ENCODE measurements at places on chromosomes 5 and 9. TPM values are rescaled to one million over a fixed set of nuclear protein-coding genes. Genes with fewer than 3 reads are reported as not detected.

The INSL6 gene
- total RNA-seq: not detected

The FOXD4L4 gene
- total RNA-seq: 0.59 TPM

GRCh38 chr9:600006-600405 lies 241.5 kb upstream of the DMRT1 start:
- H3K4me1 ChIP-seq: no peaks in the 10 kb centered on the region
- no peaks in the 10 kb centered on the region for H3K27me3 ChIP-seq
- no peak for DNase-seq
- H3K4me3 ChIP-seq: no peak overlapping the region
- no peaks in the 10 kb centered on the region for H3K36me3 ChIP-seq

- no peaks in the 10 kb centered on the region for H3K36me3 ChIP-seq
- no peaks in the 10 kb centered on the region for H3K27me3 ChIP-seq
- H3K27ac ChIP-seq: no peak overlapping the region
- no peak overlapping the region for H3K4me3 ChIP-seq
- peaks cover 19% of the 10 kb centered on the region for H3K4me1 ChIP-seq
Observed at GRCh38 chr9:94210616-94211603, 48.2 kb upstream of the ZNF169 start.

The FLT4 gene
- total RNA-seq: 0.08 TPM

The SLIT3 gene
- total RNA-seq: 2.0 TPM

DNA sequence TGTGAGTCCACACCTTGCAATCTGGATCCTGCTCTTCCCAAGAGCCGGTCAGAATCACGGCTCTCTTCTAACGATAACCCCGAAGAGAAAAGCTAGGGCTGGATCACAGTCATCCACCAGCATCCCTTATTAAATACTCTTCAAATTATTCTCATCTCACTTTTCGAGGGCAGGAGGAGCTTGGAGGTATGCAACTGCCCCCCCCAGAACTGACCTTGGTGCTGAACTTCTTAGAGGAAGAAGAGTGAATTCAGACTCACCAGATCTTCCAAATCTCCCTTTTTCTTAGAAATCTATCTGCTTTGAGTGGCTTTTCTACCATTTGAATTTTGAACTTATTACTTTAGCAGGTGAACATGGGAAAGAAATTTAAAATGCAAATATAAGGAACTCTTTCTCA lies 75.7 kb downstream of the MED10 start:
- H3K4me1 ChIP-seq: no peaks in the 10 kb centered on the region
- H3K27me3 ChIP-seq: no peaks in the 10 kb centered on the region
- H3K4me3 ChIP-seq: no peak overlapping the region
- no peaks in the 10 kb centered on the region for H3K36me3 ChIP-seq
- peak; percentile 10 for DNase-seq

DNA sequence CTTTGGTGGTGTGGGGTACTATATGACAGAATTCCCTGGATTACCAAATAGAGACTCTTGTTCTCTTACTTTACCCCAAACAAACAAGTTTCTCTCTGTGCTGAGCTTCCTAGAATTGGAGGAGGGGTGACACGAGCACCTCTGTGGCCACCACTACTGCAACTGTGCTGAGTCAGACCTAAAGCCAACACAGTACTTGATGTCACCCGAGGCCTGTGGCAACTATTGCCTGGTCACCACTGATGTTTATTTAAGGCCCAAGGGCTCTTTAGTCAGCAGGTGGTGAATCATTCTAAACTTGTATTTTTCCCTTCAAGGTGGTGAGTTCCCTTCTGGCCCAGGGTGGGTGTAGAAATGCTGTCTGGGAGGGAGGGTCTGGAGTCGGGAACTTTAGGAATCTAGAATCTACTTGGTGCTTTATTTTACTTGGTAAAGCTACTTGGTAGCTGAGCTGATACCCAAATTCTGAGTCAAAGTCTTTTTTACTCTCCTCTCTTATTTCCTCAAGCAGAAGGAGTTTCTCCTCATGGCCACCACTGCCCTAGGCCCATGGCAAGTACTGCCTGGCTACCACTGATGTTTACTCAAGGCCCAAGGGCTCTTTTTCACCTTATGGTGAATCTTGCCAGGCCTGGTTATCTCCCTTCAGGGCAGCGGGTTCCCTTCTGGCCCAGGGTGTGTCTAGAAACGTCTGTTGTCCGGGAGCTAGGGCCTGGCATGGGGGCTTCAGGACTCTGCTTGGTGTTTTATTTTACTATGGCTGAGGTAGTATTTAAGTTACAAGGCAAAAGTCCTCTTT lies 9.8 kb downstream of the LURAP1L start:
- H3K36me3 ChIP-seq: no peaks in the 10 kb centered on the region
- H3K27me3 ChIP-seq: no peaks in the 10 kb centered on the region
- peaks cover 6% of the 10 kb centered on the region for H3K4me1 ChIP-seq
- H3K4me3 ChIP-seq: no peak overlapping the region

The HAVCR2 gene
- total RNA-seq: 1.1 TPM
